ENCODE measurements at places on chromosomes 7 and 10.
A peak's percentile ranks its signal among the peaks of the same experiment; 100 is the strongest.

- peak; percentile 29 for DNase-seq
Measured at GRCh38 chr7:123535517-123535916, 1.1 kb upstream of the IQUB start.

DNA sequence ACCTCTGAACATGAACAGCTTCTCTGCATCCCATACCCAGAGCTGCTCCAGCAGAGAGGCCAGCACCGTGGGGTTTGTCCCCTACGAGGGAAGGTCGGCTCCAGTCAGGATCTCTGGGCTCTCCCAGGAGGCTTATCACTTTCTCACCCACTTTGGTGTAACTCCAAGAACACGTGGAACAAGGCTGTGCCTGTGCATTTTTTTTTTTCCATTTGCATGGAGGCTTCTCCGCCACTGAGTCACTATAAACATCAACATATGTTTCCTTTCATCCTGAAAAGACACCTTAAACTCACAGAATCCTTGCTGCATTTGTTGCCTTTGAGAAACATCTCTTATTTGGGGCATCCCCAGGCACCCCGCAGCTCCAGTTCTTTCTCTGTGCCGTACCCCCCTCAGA, 29.4 kb upstream of the ECHDC3 start:
- no peak for DNase-seq

- DNase-seq, result no peak
Measured at GRCh38 chr7:142024547-142024946, 28.9 kb downstream of the MGAM start.

DNA sequence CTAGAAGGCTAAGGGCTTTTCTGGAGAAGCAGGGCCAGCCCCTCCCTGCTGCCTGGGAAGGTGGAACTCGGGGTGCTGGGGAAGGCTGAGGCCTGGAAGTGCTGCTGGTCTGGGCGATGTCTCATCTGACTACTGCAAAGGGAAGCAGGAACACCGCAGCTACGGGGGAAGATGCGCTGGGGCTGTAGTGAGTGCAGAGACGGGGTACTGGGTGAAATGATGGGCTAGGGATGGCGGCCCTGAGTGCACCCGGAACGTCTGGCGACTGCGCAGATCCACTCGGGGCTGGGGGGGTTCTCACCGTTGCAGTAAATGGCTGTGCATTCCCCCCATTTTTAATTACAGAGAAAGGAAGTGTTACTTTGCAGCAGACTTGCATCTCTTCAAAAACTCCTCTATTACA, 195.4 kb upstream of the ADARB2 start:
- no peak for DNase-seq

GRCh38 chr10:67033878-67034277, 108.0 kb downstream of the LRRTM3 start:
- DNase-seq, result no peak

- no peak for DNase-seq
Measured at GRCh38 chr10:6199131-6199733, 3.5 kb upstream of the PFKFB3 start.

DNA sequence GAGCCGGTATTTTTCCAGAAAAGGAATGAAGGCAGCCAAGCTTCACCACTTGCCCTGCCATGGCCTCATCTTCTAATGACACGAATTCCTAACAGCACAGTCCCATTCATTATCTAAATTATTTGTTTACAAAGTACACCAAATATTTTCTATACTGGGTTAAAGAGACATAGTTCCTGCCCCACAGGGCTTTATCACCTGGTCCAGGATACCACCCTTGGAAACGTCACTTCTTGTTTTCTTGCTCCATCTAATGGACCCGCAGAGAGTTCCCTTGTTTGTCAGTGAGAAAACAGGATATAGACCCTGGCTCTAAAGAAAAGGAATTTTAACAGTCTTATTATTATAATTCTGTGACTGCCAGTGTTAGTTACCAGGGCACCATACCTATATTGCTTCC, 1165.4 kb downstream of the GATA3 start:
- no peak for DNase-seq

GRCh38 chr7:151141311-151141854, 26.1 kb downstream of the GBX1 start:
- DNase-seq, result no peak

GRCh38 chr7:131781-132482, 60.4 kb upstream of the FAM20C start:
- DNase-seq, result peak; percentile 37

- no peak for DNase-seq
Measured at GRCh38 chr10:130363899-130364445, 227.8 kb downstream of the GLRX3 start.

DNA sequence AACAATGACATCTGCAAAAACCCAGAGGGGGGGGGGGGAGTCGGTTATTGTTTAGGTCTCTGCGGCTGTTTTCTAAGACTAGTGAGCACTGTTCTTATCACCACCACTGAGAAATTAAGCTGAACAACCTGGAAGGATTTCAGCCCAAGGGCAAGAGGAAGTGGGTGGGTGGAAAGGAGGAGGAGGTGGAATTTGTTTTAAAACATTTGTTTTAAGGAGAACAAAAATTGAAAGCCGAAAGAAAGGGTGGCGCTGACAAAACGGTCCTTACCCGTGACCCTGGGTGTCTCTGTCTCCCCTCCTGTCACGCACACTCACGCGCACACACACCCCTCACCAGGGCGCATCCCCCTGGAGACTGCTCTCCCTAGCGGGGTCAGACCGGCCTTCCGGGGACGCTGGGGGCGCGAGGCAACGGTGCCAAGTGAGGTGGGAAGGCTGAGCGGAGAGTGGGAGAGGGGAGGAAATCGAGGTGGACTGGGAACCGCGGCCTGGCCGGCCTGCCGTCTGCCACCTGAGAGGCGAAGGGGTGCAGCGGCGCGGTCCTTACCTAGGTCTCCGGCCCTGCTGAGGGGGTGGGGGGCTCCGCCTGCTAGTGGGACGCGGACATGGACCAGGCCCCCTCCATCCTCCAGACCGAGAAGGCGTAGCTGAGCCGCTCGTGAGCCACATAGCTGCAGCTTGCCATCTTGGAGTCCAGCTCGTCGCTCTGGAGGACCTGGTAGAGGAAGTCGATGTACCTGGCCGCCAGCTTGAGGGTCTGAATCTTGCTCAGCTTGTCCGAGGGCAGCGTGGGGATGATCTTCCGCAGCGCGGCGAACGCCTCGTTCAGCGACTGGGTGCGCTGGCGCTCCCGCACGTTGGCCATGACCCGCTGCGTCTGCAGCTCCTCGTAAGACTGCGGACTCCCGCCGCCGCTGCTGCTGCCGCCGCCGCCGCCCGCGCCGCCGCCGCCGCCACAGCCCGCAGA, 1.0 kb downstream of the TWIST1 start:
- DNase-seq, result no peak

DNA sequence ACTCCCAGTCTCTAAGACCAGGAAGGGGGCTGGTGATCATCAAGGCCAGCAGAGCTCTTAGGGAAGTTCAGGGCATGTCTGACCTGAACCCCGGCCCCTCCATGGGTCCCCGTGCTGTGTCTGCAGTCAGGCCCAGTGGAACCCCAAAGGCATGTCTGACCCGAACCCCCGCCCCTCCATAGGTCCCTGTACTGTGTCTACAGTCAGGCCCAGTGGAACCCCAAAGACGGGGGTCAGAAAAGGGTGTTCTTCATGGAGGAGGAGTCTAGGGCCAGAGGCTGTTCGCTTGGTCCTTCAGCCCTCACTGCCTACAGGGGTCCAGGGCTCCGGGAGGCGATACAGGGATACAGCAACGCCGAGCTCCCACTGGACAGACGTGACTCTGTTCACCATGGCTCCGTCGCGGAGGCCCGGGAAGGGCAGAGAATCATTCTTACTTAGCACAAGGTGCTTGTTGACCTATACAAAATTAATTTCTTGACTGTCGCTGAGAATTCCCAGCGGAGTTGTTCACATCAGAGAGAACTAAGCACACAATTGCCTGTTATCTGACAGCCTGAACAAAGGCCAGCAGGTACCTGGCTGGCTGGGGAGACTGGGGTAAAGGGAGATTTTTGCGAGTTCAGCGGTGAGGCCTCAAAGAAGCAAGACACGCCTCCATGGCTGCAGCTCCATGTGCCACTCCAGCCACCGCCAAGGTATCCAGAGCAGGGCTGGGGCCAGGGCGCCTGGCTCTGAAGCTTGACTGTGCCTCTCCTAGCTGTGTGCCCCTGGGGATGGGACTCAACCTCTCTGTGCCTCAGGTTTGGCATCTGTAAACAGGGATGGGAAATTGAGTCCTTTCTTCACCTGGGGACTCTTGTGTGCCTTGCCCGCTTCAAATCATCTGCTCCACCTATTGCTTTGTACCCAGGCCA, 26.8 kb downstream of the EN2 start:
- DNase-seq, result no peak

DNA sequence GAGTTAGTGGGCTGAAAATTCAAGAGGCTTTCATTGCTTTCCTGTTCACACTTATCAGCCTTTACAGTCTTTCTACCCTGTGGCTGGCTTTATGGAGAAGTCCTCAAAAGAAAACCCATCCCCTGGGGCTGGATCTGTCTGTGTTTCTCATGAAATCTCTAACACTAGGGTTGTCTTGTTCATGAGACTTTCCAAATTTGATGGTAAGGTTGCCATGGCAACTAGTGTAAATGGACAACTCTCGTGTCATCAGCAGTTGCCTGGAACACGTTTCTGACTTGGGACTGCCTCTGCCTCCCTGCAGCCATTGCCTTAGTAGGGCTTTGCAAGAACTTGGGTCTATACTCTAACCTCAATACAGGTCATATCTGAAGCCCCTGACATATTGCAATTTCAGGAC, 35.8 kb upstream of the PLPP4 start:
- DNase-seq, result no peak

GRCh38 chr10:72333112-72334015, 21.4 kb downstream of the DNAJB12 start:
- DNase-seq, result no peak

GRCh38 chr10:19785366-19785765, 30.9 kb upstream of the PLXDC2 start:
- DNase-seq, result no peak

GRCh38 chr10:92969151-92969550, 91.4 kb upstream of the CYP26C1 start:
- DNase-seq, result no peak

DNA sequence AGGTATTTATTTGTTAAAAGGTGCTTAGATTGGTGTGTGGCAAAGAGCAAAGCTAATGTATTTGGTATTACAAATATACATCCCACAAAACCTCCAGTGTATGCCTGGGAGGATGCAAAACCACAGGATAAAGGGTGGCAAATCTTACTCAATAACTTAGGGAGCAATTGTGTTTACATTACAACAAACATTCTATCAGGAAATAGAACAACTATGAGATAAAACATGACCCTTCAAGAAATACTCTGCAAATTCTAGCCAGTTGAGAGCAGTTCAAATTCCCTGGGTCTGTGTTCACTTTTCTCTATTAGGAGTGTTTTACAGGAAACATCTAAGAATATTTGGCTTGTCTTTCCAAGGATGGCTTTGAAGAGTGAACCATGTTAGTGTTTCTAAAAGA, 64.9 kb downstream of the CUL1 start:
- no peak for DNase-seq

DNA sequence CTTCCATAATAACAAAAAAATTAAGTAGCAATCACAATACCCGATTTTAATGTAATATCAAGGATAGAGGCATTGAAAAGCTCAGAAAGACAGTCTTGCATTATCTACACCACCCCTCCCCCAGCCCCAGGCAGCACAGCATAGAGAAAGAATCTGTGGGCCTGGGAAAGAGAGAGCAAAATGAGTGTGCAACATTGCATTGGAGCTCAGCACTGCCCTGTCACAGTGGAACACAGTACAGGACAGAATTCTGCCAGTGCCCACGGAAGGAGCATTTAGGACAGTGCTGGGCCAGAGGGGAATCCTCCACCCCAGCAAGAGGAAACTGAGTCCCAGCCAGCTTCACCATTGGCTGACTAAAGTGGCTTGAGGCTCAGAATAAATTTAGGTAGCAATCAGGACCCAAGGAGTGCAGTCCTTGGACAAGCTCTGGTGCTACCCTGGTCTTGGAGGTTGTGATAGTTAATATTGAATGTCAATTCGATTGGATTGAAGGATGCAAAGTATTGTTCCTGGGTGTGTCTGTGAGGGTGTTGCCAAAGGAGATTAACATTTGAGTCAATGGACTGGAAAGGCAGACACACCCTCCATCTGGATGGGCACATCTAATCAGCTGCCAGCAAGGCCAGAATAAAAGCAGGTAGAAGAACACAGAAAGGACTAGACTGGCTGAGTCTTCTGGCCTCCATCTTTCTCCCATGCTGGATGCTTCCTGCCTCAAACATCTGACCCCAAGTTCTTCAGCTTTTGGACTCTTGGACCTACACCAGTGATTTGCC, 234.4 kb downstream of the ANK3 start:
- DNase-seq, result no peak

GRCh38 chr10:6563731-6564130, 16.3 kb downstream of the PRKCQ start:
- DNase-seq, result no peak

DNA sequence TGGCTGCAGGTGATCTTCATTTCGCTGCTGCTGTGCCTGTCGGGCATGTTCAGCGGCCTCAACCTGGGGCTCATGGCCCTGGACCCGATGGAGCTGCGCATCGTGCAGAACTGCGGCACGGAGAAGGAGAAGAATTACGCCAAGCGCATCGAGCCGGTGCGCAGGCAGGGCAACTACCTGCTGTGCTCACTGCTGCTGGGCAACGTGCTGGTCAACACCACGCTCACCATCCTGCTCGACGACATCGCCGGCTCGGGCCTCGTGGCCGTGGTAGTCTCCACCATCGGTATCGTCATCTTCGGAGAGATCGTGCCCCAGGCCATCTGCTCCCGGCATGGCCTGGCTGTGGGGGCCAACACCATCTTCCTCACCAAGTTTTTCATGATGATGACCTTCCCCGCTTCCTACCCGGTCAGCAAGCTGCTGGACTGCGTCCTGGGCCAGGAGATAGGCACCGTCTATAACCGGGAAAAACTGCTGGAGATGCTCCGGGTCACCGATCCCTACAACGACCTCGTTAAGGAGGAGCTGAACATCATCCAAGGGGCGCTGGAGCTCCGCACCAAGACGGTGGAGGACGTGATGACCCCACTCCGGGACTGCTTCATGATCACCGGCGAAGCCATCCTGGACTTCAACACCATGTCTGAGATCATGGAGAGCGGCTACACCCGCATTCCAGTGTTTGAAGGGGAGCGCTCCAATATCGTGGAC, 1.3 kb downstream of the CNNM2 start:
- peak; percentile 32 for DNase-seq

DNA sequence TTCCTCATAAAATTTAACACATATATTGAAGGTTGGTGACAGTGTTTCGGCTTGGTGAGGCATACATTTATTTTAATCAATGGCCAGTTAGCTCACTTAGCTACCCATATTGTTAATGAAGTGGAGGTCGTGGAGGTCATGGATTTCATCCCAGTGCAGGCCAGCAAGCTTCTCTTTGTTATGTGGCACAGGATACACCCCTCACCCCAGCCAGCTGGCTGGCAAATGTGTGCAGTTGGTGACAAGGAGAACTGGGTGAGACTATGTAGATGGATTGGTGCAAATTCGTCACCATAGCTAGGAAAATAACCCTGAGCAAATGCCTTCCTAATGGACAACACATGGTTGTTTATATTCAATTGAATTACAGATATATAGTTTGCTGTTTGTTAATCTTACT, 50.5 kb upstream of the FOXP2 start:
- DNase-seq, result no peak

- DNase-seq, result no peak
Measured at GRCh38 chr7:116785843-116786242, 76.5 kb upstream of the CAPZA2 start.
